ENCODE measurements at places on chromosomes 3 and 15.

- DNase-seq = no peak
These were observed 5.1 kb upstream of the CCR1 start for GRCh38 chr3:46213201-46213600.

DNA sequence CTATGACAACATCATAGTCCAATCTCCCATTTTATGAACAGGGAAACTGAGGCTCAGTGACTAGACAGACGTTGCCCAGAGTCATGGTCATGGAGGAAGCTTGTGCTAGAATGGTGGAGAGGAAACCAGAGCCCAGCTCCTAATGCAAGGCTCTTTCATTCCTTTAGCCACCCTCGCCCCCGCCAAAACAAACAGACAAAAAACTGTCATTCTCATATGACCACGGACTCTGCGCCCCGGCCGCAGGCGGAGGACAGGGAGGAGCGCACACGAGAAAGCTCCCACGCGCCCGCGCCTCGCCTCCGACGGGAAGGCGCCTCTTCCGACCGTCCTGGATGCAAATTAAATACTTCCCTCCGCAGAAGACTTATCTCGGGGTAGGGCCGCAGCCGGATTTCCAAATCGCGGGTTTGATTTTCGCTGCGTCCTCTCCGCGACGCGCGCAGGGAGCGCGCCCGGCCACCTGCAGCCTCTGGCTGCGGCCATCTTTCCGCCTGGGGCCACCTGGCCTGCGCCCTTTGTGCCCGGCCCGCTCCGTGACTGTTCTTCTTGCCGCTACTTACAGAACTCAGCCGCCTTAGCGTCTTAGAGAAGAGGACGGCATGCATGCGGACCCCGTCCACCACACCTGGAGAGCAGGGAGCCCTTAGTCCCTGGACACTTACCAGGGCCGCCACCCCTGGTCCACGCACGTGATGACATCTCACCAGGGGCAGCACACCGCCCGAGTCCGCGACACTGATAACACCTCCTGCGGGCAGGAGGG lies 670 bp upstream of the ATP13A3 start:
- DNase-seq = no peak

DNA sequence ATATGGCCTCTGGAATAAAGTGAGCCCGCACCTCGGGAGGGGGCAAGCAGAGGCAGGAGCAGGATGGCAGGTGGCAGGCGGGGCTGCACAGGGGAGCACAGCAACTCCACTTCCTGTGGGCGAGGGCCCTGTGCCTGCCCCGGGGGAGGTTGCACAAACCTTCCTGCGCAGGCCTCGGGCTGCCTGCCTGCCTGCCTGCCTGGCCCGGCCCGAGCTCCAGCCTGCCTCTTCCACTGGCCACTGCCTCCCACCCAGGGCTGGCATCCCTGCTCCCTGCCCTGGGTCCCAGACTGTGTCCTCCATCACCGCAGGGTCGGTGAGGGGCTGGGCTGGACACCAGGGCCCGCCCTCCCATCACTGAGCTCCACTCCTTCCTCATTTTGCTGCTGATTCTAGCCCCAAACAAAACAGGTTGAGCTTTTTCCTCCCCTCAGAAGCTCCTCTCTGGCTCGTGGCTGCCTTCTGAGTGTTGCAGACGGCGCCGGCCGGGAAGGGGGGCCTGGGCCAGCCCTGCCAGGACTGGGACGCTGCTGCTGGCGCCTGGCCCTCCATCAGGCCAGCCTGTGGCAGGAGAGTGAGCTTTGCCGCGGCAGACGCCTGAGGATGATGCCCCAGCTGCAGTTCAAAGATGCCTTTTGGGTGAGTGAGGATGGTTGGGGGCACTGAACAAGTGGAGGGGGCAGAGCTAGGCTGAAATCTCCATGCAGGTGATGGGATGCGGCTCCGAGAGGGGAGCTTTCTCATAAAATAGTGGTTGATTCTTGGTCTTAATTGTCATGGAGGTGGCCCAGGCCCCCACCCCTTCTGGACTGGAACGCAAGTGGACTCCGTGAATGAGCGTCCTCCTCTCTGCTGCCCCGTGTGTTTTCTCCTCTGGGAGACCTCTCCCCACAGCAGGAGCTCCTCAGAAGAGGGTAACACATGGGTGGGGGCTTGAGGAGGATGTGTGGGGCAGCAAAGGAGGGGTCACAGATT lies at the start of gene PSTPIP1:
PSTPIP1 (plus strand) TSS at position 156 of the 975 bp plus-strand sequence; CDS start at position 604, 448 bp downstream.
- DNase-seq = no peak

- DNase-seq = no peak
These were observed 82.8 kb upstream of the NSMCE3 start for GRCh38 chr15:29352402-29352801.

- DNase-seq = no peak
These were observed 39.9 kb upstream of the CCNL1 start for GRCh38 chr3:157199841-157200240.

- DNase-seq = no peak
These were observed 3.7 kb downstream of the SORD start for GRCh38 chr15:45026651-45027190.

DNA sequence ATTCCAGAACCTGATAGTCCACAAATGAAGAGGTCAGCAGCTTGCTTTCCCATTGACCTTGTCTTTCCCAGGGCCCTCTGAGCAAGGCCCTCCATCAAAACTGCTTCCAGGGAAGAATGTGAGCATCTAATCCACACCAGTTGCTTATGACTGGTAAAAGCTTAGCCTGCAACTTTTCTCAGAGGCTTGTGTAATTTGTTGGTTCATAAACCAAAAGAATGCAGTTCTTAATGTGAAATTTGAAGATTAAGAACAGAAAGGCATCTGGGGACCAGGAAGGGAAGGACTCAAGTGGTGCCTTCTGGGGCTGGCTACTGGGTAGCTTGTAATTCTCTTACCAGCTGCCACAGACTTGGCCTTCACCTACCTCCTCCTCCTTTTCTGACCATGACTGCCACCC lies 60.9 kb upstream of the EIF1B start:
- DNase-seq = no peak

DNA sequence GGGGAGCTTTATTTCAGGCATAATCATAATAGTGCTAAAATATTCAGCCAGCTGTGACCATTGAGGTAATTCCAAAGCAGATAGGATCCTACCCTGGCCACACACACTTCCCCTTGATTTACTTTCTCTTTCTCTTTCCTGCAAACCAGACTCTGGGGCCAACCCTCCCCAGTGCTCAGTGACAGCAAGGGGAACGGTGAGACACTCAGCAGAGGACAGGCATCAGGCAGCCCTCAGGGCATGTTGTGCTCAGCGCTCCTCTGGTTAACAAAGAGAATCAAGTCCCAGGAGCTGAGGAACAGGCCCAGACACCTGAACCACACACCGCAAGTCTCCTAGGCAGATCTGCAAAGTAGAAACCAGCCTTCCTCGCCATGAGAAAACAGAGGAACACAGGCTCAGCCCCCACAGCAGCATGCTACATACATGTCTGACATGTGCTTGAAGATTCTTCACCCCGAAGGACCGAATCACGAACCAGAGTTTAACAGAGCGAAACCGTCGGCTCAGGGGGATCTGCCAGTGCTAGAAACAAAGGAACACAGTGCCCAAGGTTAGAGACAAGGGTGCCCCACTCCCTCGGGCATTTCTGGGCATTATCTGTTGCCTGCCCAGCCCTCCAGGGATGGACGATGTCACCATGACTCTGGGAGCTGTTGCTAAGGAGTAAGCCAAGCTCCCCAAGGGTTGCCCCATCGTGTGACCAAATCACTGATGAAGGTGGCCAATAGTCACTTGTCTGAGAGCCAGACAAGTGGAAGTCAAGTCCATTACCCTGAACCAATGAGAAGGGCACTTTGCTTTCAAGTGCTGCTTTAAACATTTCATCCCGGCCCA lies 17.5 kb downstream of the HDC start:
- no peak for DNase-seq

DNA sequence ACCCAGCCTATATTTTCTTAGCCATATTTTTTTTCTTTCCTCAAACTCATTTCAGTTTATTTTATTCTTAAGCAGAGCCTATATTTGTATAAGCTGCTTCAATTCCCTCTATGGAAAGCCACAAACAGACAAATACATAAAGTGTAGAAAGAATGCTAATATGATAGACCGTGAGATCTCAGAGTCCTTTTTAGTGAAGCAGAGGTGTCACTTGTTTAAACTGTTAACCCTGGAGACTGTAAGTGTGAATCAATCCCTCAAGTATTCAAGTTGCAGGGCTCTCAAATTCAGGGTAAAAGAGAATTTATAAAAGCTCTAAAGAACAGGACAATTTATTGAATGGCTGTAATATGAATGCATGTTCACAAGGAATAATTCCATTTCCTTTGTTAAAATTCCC lies 72.2 kb upstream of the BHLHE40 start:
- no peak for DNase-seq

DNA sequence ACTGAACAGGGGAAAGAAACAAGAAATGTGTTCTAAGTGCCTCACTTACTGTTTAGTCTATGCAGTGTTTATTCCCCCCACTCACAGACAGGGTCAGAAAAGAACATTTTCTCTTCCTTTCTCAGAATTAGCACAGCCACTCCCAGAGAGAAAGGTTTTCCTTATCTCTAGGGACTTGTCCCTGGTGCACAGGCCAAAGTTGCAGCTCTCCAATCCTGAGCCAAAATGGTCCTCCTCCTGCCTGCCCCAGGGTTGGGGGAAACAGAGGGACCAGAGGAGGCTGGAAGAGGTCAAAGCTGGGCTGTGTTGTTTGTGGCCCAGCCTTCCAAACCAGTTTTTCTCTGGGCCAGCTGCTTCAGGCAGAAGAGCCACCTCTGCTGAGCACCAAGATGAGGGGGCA lies 12.0 kb downstream of the RAB6B start:
- DNase-seq = no peak

DNA sequence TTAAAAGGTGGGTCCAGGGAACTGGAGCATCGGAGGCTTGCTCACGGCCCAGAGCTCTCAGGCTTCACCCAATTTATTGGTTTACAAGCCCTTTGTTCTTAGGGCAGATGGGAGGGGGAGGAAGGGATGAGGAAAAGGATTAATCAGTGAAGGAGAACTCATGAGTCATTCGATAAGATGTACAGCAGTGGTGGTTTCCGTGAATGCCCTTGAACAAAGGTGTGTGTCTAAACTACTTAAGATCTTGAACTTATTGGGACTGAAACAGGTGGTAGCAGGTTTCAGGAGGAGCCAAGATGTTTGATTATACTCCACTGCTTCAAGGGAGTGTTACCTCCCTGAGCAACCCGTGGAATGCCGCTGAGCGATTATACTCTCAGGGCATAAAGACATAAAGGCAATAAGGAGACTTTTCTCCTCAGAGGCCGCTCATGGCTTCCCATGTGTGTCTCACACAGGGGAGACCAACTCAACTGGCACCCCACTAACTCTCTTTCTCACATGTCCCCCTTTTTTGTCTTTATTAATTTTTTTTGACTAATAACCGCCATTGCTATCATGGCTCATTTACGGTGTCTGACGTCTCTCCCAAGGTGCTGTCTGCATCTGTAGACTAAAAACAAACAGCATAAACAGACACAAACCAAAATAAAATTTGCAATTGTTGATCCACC lies 17.3 kb upstream of the SLC28A2 start:
- DNase-seq = no peak

DNA sequence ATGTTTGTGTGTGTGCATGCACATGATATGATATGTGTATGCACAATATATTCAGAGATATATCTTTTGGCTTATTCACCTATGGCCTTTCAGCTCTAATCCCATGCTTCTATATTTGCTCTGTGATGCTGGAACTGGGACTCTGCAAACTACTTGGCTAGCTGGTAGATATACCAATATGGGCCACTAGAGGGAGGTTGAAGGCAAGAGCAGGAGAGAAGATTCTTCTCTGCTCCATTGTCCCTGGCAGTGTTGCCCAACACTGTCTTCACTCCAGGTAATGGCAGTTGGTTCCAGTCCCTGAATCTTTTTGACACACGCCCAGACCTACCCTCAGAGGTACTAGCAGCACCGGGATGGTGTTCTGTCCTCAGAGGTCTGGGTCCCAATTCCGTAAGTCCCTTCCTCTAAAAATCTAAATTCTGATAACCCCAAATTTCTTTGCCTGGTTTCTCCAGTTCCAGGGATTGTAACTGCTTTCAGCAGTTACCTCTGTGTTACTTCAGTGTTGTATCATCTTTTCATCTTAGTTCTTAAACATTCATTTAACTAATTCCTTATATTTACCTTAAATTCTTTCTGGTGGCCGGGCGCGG lies 44.7 kb downstream of the GTPBP8 start:
- no peak for DNase-seq

DNA sequence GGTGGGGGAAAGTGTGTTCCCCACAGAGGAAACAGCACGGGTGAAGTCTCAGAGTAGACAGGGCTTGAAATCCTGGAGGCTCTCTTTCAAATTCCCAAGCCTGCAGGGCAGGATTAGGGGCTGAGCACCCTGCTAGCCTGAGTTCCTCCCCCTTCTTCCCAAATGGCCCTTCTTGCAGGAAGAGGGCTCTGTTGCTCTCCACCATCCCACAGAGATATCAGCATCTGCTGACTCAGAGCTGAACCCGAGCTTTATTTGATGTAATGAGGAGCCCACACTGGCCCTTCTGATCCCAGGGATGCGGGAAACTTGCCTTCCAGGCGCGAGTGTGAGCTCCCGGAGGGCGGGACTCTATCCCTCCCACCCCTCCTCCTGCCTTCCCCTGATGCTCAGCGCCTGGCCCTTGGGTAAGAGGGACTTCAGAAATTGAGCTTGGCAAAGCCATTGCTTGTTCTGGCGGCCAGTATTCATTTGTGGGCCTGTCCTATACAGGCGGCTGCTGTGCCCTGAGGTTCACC lies 1.4 kb upstream of the STRA6 start:
- no peak for DNase-seq

DNA sequence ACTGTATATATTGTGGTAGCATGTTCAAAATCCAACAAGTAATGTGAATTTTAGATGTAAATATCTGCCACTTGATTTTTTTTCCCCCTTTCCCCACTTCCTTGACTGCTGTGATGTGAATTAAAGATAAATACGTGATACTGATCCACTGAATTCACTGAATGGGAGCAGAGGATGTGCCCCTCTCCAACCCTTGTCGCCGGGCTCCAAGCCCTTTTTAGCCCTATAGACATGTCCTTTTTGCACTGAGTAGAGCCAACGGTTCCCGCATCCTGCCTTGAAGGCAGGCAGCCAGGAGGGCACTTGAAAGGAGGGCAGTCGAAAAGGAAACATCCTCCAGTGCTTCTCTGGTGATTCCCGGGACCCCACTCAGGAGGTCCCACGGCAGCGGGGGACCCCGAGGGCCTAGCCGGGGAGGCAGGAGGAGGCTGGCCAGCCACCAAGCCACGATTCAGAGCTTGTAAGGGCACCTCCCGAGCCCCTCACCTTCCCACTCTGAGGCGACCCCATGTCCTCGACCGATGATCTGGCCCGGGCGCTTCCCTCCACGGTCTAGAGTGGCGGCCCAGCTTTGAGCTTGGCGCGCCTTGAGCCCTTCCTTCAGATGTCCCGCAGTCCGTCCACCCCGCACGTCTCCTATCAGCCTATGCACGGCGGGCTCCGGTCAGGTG lies 901 bp upstream of the MANF start:
- no peak for DNase-seq

GRCh38 chr3:169668957-169669741 lies 5.6 kb upstream of the MECOM start:
- DNase-seq = no peak

- DNase-seq = no peak
These were observed 28.5 kb downstream of the NR2F2 start for GRCh38 chr15:96358821-96359615.

DNA sequence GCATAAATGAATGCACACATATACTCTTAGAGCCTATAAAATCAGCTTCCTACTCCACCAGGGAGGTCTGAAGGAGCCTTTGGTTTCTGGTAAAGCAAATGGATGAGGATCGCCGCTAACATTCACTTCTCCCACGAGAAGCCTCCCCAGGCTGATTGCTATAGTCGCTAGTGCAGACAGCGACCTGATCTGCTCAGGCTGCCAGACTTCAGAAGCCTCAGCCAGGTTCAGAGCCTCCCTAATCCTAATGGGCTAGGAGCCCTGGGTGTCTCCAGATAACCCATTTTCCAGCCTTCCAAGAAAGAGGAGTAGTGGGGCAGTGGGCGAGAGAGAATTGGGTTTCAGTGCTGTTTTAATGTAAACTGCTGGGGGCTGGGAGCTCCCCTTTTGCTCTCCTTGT lies 35.4 kb downstream of the TPM1 start:
- no peak for DNase-seq

Measured in NCI-H187 treated with DMSO at 0.1 percent for 48 hours (cell line).